Stimulated activated CD8-positive, alpha-beta memory T cell treated with anti-CD3 and anti-CD28 coated beads, Interleukin-12 subunit alpha, Interleukin-12 subunit beta, amount 100 ng/mL, for 4 hours (primary cell): ENCODE measurements at places on chromosomes 5 and 9.

DNA sequence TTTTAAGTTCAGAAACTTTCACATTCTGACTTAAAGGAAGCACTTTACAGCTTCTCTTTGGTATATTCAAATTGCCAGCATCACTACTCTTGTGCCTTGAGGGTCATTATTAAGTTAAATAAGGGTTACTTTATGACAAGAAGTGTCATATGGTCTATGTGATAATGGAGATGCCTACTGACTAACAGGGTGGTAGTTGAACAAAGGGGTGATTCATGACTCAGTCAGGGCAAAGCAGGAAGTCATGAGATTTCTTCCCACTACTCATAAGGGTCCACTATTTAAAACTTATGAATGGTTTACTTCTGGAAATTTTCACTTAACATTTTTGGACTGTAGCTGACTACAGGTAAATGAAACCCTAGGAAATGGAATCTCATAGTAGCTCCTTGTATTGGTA lies 938.3 kb upstream of the PTPRD start:
- DNase-seq: no peak

- no peak for DNase-seq
Observed at GRCh38 chr5:31027721-31028120, 165.8 kb upstream of the CDH6 start.

DNA sequence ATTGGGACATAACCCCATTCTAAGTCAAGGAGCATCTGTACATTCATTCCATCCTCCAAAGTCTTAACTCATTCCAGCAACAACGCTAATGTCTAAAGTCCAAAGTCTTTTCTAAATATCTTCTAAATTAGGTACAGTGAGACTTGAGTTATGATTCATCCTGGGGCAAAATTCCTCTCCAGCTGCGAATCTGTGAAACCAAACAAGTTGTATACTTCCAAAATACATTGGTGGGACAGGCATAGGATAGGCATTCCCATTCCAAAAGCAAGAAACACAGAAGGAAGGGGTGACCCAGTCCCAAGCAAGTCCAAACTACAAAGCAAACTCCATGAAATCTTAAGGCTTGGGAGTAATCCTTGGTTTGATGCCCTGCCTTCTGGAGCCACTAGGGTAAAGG lies 97.6 kb upstream of the FANCC start:
- DNase-seq: no peak

DNA sequence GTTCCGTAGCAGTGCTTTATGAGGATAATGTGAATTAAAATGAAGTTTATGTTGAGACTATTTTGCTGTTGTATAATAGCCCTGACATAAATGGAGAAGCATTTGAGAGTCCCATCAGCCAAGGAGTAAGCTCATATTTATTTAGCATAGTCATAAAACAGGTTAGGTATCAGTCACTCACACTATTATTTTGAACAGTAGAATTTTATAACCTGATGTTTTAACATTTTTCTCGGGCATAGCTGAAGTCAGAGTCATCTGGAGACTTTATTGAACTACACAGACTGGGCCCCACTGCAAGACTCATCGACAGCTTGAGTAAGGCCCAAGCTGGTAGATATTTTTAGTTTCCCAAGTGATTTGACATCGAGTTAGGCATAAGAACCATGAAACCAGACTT lies 620.3 kb upstream of the WWC1 start:
- no peak for DNase-seq

DNA sequence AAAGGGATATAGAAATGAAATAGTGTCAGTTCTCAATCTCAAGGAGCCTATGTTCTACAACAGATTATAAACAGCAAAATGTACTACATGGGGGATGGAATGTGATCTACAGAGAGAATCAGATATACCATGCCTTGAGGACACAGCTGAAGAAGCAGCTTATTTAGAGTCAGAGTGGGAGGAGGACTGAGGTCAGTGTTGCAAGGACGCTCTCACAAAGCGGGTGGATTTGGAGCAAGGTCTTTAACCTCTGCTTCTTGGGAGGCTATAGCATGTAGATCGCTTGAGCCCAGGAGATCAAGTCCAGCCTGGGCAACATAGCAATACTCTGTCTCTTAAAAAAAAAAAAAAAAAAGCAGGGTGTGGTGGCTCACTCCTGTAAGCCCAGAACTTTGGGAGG lies 32.8 kb upstream of the PLIN2 start:
- no peak for DNase-seq

DNA sequence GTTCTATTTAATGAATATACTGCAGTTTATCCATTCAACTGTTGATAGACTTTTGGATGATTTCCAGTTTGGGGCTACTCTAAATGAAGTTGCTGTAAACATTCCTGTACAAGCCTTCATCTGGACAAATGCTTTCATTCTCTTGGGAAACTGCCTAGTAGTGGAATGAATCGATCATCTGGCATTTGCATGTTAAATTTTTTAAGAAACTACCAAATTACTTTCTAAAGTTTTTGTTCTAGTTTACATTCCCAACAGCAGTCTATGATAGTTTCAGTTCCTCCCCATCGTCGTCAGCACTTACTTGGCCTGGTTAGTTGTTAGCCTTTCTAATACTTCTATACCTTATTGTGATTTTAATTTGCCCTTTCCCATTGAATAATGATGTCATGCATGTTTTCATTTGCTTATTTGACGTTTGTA lies 306.3 kb downstream of the FER start:
- DNase-seq: no peak

- DNase-seq: no peak
Observed at GRCh38 chr9:70441622-70442021, 27.2 kb upstream of the KLF9 start.

- no peak for DNase-seq
Observed at GRCh38 chr9:24413651-24414050, 132.0 kb downstream of the IZUMO3 start.

DNA sequence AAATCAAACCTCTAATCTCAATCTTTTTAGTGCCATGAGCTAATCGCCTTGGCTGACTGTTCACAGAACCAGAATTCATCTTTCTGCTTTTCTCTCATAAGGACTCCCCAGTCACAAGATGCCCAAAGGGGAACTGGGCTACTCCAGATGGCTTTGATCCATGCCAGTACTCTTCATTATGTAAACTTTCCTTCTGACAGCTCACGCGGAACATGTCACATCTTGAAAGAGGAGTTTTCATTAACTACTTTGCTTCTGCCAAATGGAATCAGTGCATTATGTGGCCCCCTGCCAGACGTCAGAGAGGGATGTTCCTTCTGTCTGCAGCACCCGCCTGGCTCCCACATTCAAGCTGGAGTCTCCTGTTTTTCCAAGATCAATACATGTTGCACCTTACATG lies 142.1 kb upstream of the NMUR2 start:
- no peak for DNase-seq

DNA sequence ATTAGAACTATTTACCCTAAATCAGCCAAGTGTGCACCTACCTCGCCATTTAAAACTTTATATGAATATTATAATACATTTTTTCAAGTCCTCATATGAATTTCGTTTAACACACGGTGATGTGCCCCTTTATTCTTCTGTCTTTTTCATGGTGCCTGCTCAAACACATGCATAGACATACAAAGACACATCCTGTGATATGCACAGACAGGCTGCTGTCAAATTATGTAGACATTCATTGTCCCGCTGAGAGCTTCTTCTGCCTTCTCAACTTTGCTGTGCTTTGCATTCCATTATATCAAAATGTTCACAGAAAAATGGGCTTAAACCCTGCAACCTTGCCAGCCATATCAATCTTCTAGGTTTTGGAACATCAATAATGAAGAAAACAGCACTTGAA lies 193.8 kb downstream of the NTRK2 start:
- DNase-seq: no peak

DNA sequence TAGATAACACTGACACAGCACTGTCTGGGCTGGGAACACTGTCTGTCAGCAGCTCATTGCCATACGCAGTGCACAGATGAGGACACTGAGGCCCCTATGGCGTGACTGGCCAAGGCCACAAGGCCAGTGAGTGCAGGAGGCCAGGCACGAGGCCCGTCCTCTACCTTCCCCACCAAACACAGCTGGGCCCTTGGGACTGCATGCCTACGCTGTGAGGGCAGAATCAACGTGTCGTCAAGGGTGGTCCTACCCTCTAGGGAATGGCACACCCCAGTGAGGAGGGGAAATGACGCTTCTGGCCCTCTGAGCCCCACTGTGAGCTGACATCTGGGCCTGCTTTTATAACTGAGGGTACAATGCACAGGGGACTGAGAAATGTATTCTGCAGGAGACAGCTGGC lies 42.1 kb upstream of the SLC25A51 start:
- DNase-seq: no peak

DNA sequence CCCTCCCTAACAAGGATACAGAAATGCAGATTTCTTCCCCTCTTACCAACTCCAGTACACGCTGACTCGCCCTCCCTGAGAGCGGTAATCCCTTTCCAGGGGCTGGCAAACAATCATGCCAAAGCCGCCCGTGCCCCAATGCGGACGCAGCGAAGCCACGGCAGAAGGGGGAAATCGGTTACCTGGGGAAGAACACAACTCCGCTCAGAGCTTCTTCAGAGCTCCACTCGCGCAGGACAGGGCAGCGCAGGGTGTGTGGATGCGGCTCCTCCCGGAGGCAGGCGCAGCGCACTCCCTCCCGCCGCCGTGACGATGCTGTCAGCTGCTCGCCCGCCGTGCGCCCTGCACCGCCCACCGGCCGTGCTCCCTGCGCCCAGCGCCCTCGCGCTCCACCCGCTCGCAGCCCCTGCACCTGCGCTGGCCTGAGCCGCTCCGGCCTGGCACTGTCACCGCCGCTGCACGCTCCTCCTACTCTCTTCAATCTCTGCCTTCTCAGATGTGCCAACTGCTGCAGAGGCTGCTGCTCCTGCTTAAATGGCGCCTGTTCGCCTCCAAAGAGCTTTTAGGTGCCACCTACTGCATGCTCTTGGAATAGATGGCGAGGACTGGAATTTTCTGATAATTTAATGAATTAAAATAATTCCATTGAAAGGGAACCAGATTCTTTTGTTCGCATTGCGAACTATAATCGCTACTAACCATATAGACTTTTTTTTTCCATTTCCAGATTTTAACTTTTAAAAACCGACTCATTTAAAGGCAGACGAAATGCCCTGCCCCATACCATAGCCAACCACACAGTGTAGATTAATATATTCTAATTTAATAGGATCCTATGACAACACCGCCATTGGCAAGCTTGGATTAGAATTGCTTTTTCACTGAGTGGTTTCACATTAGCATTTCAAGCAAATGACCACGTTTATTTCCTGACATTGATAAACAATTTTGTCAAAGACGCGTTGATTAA lies at the start of gene DIRAS2:
Gene DIRAS2 (minus strand): TSS at position 255 of the 970 bp plus-strand sequence. CDS start 28,997 bp downstream, outside the sequence.
- DNase-seq: no peak

DNA sequence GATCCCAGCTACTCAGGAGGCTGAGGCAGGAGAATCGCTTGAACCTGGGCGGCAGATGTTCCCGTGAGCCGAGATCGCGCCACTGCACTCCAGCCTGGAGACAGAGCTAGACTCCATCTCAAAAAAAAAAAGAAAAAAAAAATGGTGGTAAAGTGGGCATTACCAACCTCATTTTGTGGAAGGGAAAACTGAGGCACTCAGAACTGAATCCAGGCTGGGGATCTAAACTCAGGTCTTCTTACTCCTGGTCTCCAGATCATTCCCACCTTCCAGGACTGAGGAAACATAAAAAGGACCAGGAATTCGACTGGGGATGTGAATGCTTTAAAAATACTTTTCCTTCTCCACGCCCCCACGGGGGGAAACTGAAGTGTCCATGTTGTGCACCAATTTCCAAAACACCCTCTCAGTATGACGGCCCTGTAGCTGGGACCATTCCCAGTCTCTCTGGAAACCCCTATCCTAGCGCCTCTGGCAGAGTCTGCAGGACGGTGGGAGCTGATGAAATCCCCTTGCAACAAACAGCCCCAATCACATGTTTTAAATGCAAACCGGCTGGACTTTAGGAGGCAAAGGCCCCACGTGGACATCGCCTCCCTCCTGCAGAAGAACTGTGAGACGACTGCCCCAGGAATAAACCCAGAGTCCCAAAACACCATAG lies 8.9 kb upstream of the AKNA start:
- no peak for DNase-seq

DNA sequence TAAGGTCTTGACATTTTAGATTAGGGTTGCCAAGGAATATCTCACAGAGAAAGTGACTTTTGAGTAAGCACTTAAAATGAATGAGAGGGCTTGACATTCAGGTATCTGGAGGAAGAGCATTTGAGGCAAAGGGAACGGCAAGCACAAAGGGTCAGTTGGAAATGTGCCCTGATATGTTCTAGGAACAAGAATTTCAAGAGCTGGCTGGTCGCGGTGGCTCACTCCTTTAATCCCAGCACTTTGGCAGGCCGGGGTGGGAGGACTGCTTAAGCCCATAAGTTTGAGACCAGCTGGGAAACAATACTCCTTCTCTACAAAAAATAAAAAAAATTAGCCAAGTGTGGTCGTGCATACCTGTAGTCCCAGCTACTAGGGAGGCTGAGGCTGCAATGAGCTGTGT lies 16.5 kb downstream of the KIAA1958 start:
- no peak for DNase-seq

- no peak for DNase-seq
Observed at GRCh38 chr9:76414661-76415060, 20.4 kb upstream of the RFK start.

- no peak for DNase-seq
Observed at GRCh38 chr9:132087438-132088030, 7.9 kb upstream of the MED27 start.

DNA sequence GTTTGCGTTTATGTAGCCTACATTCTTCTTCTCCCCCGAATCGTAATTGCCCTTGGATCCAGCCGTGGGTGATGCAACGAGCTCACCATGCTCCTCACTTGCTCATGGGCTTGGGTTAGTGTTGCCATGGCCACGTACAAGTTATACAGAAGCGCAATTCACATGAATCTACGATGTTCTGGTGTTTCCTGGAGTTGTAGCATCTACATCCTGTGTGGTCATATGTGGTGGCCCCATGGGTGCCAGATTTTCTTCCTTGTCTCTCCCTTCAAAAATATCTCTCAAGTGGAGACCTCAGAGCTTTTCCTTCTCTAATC lies 115.3 kb downstream of the TLE4 start:
- no peak for DNase-seq

DNA sequence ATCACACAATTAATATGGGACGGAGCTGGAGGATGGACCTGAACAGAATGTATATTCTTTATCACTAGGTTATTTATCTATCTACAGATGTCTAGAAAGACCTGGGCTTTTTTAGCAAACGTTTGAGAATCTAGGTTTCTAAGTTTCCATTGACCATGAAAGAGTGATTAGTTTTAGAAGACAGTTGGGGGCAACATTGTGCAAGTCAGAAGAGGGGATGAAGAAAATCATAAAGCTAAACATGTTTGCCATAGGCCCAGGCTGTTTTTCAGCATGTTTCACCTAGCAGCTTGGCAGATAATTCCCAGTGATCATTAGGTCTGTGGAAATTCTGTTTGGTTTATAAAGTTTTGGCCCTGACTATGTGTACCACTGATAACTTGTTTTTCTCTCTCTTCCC lies 44.1 kb upstream of the CDKN2B start:
- DNase-seq: no peak

GRCh38 chr9:98045234-98046179 lies 11.0 kb upstream of the NANS start:
- no peak for DNase-seq
